ENCODE measurements at places on chromosomes 3 and 15.

- no peak for DNase-seq
These were observed 342.8 kb downstream of the ERC2 start for GRCh38 chr3:56125358-56126005.

- no peak for DNase-seq
These were observed 172.7 kb upstream of the CTNNB1 start for GRCh38 chr3:41026394-41027177.

DNA sequence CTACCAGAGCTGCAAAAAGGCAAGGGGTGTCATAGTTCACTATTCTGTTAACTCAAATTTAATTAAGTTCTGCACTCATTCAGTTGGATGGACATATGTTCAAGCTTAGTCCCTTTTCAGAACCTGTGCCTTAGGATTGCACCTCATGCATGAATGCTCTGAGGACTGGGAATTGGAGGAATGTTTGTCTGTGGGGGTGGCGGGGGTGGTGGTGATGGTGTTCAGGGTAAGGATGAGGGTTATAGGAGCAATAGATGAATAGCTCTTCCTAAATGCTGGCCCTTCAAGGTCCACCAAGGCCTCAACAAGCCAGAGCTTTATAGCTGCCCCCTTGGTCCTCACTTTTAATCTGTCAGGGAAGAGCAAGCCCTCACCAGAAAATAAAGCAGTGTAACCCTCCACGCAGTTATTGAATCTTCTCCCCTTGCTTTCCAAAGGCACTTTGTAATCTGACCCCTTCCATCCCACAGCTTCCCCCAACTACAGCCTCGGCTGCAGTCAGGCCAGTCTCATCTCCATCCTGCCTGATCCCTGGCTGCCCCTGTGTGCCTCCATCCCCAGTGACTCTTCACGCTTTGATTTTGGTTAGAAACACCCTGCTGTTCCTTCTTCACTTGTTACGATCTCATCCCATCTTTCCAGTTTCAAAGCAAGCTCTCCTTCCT is 221.6 kb upstream of the LMCD1 start:
- DNase-seq = no peak

DNA sequence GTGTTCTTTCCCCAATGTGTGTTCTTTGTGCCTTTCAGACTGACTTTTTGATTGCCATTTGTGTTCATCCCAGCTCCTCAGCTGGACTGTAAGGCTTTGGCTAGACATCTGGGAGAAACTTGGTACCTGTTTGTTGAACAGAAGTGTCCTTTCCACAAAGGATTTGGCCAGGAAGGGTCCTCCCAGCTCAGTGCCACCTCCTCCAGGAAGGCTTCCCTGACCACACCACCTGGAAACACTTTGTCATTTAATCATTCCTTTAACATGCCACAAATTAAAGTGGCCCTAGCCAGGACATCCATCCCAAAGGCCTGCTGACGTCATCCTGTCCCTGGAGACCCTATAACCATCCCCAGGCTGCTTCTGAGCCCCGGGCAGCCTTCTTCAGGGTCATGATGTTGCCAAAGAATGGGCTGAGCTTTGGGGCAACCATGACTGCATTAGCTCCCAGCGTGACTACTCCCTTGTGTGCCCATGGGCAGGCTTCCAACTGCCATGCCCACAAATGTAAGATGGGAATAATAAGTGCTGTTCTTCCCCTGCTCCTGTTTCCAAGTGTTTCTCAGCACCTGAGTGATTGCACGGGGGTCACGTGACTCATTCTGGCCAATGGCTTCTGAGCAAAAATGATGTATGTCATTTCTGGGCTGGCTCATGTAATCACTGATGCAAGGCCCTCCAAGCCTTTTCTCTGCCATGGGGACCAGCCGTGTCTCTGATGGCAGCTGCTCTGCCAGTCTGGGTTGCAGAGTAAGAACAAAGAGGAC is 112.5 kb upstream of the SMAD3 start:
- no peak for DNase-seq

DNA sequence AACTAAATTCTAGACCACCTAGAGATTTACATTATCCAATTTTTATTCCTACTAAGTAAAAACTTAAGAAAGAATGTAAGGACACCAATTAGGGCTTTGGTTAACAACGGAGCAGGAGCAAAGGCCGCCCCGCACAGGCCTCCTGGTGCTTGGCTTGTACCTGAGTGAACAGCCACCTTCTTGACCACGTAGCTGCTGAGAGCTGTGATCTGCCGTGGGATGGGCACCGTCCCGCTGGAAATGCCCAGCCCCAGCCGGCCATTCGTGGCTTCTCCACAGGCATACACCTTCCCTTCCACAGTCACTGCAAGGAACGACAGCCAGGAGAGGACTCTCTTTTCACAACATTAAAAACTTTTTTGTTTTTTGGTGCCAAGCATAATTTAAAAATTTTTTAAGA is 79.6 kb upstream of the OCA2 start:
- DNase-seq = no peak

GRCh38 chr3:178205740-178206139 is 330.5 kb upstream of the KCNMB2 start:
- no peak for DNase-seq

All from stimulated activated CD4-positive, alpha-beta T cell treated with anti-CD3 and anti-CD28 coated beads, Interleukin-15, amount 100 ng/mL, for 1 hour (primary cell).